Neural progenitor cell (in vitro differentiated cells): ENCODE measurements at places on chromosomes 1 and 21. TPM values are rescaled to one million over a fixed set of nuclear protein-coding genes. Genes with fewer than 3 reads are reported as not detected.

IFNLR1 gene
- 3.0 and 3.3 TPM in 2 replicates for total RNA-seq

SLC66A1 gene
- total RNA-seq = 4.8 and 16.7 TPM in 2 replicates

LAX1 gene
- not detected in 2 replicates for total RNA-seq

ANKRD45 gene
- total RNA-seq = 1.5 and 2.3 TPM in 2 replicates

MMP23B gene
- total RNA-seq = 4.2 and 4.7 TPM in 2 replicates

HPCA gene
- total RNA-seq = 1.0 TPM in 1 of 2 replicates, not detected in the other

TFF2 gene
- total RNA-seq = not detected in 2 replicates

WDR64 gene
- not detected in 2 replicates for total RNA-seq

PRXL2B gene
- total RNA-seq = 10.0 and 29.6 TPM in 2 replicates

GPR25 gene
- total RNA-seq = not detected in 2 replicates

CTH gene
- total RNA-seq = 16.0 and 18.6 TPM in 2 replicates

LCE2C gene
- total RNA-seq = not detected in 2 replicates

IQCC gene
- total RNA-seq = 5.6 and 5.8 TPM in 2 replicates

RSBN1 gene
- 30.2 and 40.1 TPM in 2 replicates for total RNA-seq

TXNIP gene
- total RNA-seq = 177 and 213 TPM in 2 replicates

CD1E gene
- not detected in 2 replicates for total RNA-seq

C1orf185 gene
- not detected in 2 replicates for total RNA-seq

RIPPLY3 gene
- 2.8 and 4.3 TPM in 2 replicates for total RNA-seq

POGK gene
- 42.8 and 47.7 TPM in 2 replicates for total RNA-seq

NGF gene
- total RNA-seq = not detected in 2 replicates

GPR157 gene
- 1.6 and 2.1 TPM in 2 replicates for total RNA-seq

KRTAP26-1 gene
- total RNA-seq = not detected in 2 replicates

FCAMR gene
- not detected in 2 replicates for total RNA-seq
